GOT3 (cell line): ENCODE measurements at places on chromosomes 13 and 19.

GRCh38 chr19:17136021-17136420 is 60.4 kb downstream of the MYO9B start:
- DNase-seq = no peak

DNA sequence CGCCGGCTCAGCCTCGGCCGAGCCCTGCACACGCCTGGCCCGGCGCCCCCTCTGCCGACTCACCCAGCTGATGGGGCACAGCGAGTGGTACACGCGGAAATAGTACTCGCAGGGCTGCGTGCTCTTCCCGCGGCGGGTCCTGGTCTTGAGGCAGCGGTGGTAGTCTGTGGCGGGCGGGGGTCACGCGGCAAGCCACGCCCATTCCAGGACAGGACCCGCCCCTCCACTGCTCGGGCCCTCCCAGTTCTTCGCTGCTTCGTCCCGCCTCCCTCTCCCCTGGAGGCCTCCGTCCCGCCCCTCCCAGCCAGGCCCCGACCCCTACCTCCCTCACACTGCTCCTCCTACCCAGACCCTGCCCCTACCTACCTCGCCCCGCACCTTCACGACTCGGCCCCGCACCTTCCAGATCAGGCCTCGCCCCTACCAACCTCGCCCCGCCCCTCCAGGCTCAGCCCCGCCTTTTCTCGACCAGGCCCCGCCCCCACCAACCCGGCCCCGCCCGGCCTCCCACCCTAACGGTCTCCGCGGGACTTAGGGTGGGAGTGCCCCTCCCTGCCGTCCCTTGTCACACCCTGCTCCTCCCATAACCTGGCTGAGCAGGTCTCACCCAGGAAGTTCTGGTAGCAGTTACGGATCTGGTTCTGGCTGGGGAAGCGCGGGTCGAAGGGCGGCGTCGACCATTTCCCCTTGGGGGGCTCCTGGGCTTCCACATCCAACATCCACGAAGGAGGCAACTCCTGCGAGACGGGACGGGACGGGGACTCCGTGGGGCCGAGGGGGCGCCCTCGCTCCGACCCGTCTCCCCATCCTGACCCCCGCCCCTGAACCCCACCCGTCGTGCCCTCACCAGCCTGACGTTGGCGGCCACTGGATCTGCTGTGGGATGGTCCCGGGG is 469 bp downstream of the COX6B2 start:
- DNase-seq = no peak

GRCh38 chr13:52405767-52406494 is at the start of gene THSD1:
Gene THSD1 (minus strand): TSS chr13:52406172. CDS start chr13:52402600, 3,572 bp downstream.
- no peak for DNase-seq

- DNase-seq = no peak
Observed at GRCh38 chr13:40043764-40044163, 388.3 kb downstream of the COG6 start.

GRCh38 chr13:108643646-108644353 is 14.4 kb downstream of the MYO16 start:
- DNase-seq = no peak

DNA sequence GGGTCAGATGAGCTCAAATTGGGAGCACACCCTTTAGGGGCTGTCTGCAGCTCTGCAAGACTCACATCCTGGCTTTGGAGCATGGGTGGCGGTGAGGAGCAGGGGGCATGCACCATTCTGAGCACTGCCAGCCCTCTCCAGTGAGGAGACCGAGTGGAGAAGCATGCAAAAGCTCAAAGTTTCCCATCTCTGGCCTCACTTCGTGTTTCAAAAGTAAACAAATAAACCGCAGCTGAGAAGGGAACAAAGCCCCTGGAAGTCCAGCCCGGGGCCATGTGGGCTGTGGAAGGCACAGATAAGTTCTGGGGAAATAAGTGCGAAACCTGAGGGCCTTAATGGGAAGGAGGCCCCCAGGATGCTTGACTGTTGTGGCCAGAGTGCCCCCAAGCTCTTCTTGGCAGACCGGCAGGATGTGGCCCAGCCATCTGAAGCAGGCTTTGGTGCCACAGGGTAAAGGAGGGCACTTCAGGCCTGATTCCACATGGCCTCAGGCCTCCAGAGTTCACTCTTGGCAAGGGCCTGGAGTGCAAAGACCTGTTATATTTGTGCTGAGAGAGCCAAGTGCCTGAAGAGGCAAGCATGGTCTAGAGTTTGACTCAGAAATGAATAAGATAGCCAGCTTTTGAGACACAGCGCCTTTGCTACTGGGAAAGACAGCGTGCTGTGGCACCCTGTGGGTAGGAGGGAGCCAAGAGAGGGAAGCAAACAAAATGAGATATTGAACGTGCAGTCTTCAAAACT is 1.2 kb downstream of the MEDAG start:
- DNase-seq = peak; percentile 9

- DNase-seq = no peak
Observed at GRCh38 chr19:40357640-40358039, 9.1 kb downstream of the PLD3 start.

- no peak for DNase-seq
Observed at GRCh38 chr13:51589793-51590192, 5.5 kb downstream of the WDFY2 start.

DNA sequence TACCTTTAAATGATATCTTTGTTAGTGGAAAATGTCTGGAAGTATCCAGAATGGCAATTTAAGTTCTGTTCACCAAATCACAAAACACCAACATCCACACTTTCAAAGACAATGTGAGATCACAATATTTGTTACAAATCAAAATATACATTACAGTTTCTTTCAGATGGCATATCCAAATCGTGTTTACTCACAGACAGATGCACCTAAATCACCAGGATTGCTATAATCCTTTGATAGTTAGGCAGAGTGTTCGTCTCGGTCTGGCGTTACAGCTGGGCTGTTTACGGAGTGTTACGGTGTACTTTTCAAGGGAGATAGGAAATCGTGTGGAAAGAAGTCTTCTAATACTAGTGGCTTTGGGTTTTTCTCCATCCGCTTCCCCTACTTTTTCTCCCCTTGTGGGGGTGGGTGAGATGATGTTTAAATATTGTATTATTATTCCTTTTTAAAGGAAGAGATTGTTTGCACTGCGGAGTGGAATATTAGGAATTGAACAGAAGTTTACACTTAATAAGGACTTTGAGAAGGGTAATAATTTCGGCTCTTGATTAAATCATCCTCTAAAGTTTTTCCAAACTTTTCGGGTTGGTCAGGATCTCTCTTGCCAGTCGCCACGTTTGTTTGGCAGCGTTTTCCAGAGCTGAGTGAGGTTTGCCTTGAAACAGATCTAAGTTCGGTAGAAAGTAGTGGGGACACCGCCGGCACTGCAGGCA is 1.8 kb downstream of the MAB21L1 start:
- no peak for DNase-seq

GRCh38 chr13:38957794-38958592 is 32.6 kb downstream of the STOML3 start:
- no peak for DNase-seq

- no peak for DNase-seq
Observed at GRCh38 chr13:36998624-36999041, 507 bp downstream of the ALG5 start.

- no peak for DNase-seq
Observed at GRCh38 chr13:37491661-37492060, 106.9 kb downstream of the POSTN start.

GRCh38 chr13:43587376-43587775 is 199.4 kb downstream of the ENOX1 start:
- DNase-seq = no peak

GRCh38 chr13:38819053-38819452 is 132.2 kb downstream of the FREM2 start:
- DNase-seq = no peak

DNA sequence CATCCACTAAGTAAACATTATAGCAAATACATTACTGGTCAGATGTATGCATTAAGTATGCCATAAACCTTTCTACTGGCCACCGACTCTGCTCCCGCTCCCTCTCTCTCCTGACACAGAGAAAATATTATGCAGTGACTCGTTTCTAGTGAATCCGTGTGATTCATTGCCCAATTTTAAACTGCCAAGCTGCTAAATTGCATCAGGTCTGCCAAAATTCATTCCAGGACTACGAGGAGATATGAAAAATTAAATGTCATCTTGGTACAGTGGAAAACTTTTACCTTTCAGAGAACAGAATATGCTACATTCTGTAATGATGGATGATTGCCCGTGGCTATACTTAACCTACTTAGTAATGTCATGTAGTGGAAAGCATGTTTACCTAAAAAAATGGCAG is 368.8 kb upstream of the TSHZ3 start:
- DNase-seq = no peak

DNA sequence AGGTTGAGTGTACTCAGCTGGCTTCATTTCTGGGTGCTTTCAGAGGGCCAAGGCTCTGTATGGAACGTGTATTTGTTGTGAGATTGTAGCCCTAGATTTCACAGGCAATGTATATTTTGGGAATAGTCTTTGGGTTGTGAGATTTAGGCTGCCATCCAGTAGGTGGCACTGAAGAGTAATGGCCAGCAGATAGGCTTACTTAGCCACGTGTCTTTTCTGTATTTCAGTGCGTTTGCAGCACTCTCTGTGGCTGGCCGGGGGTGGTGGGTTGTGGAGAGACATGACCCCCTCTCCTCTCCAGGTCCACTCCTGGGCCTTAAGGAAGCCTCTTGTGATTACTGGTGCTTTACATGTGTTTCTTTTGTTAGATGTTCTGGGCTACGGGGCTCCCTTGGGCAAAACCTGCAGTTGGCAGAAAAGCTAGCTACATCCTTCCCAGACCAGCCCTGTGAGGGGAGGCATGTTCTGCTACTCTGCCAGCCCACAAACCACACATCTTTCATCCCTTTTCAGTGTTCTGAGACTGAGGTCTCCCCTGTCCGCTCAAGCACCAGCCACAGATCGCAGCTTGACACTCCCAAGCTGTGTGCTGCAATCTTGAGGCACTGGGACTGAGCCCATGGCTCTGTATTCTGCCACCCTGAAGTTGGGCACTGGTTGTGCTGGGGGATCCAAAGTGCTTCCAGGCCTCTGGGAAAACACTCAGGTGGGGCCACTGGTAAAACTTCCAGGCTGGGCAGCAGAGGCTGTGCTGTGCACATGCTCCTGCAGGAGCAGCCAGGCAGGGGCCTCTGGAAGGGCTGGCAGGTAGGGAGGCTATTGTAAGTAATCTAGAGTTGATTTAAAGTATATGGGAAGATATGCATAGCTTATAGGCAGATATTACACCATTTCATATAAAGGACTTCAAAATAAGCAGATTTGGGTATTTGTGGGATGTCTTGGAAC is 1096.8 kb upstream of the PCDH20 start:
- DNase-seq = no peak

GRCh38 chr19:18221815-18222725 is 4.2 kb downstream of the PDE4C start:
- DNase-seq = no peak

GRCh38 chr13:86567119-86567518 is 767.9 kb upstream of the SLITRK6 start:
- no peak for DNase-seq

- no peak for DNase-seq
Observed at GRCh38 chr13:38417727-38418126, 68.1 kb downstream of the UFM1 start.

DNA sequence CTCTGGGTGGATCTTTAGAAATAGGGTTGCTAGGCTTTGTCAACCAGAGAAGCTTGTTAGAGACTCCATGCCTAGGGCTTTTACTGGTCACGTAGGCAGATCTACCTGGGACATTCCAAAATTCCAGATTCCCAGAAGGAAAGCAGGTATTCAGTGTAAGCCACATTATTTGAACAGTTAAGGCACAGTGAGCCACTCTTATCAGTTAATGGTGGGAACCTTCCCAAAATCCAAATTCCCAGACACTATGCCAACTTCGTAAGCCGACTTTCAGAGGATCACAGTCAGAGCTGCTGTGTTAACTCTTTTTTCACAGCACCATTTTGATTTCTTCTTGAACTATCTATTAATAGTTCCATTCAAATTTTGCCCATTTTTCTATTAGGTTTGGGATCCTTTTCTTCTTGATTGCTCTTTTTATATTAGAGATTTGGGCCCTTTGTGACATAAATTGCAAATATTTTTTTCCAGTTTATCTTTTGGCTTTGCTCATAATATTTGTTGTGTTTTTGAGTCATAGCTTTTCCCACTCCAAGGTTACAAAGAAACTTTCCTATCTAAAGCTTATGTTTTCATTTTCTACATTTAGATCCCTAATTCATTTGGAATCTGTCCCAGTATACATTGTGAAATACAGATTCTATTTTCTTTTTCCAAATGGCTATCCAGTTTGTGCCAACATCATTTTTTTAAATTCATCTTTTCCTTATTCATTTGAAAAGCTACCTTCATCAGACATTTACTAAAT is 77.3 kb downstream of the DHRS12 start:
- no peak for DNase-seq

GRCh38 chr19:51319649-51320279 is 8.3 kb downstream of the IGLON5 start:
- no peak for DNase-seq

GRCh38 chr13:48660361-48661076 is 6.8 kb downstream of the CYSLTR2 start:
- DNase-seq = no peak

GRCh38 chr19:35860818-35861639 is 4.3 kb downstream of the KIRREL2 start:
- DNase-seq = no peak

DNA sequence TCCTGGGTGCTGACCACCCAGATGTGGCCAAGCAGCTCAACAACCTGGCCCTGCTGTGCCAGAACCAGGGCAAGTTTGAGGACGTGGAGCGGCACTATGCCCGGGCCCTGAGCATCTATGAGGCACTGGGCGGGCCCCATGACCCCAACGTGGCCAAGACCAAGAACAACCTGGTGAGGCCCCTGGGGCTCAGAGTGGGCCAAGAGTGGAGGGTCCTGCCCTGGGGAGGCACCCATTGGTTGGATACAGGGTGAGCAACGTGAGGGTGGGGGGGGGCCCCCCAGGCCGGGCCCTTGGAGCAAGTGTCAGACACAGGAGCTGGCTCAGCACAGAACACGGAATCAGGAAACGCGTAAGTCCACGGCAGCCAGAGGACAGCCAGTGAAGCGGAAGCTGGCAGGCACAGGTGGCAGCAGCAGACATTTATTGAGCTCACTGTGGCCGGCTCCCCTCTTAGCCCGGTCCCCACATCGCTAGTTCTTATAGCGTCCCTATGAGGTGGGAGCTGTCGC is 8.9 kb downstream of the KLC3 start:
- DNase-seq = no peak

GRCh38 chr19:40205760-40206159 is 12.4 kb downstream of the TTC9B start:
- DNase-seq = no peak

- no peak for DNase-seq
Observed at GRCh38 chr13:72716776-72717175, 10.7 kb downstream of the MZT1 start.
